ENCODE measurements at places on chromosomes 4 and X.
A peak's percentile ranks its signal among the peaks of the same experiment; 100 is the strongest.

GRCh38 chr4:138977524-138977923 lies 38.1 kb upstream of the NOCT start:
- DNase-seq: no peak

DNA sequence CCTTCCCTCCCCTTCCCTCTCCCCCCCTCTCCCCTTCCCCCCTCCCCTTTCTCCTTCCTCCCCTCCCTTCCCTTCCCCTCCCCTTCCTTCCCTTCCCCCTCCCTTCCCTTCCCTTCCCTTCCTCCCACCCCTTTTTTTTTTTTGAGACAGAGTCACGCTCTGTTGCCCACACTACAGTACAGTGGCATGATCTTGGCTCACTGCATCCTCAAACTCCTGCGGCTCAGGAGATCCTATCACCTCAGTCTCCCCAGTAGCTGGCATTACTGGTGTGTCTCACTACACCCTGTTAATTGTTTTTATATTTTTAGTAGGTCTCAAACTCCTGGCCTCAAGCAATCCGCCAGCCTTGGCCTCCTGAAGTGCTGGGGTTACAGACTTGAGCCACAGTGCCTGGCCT lies 66.6 kb downstream of the TBC1D9 start:
- DNase-seq: no peak

DNA sequence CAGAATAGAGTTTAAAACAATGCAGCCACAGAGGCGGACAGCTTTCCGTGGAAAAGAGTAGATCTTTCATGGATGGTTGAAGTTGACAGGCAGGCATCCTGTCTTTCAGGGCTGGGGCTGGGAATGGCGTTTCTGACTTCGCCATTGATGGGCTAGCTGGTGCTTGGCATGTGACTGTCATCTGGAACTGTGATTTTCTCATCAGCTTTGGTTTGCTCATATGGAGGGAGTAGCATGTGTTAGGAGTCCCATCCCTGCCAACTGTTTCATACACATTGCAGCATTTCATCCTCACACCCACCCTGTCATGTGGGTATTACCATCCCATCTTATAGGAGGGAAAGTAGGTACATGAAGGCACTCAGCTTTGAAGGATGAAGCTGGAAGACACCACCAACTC lies 49.2 kb upstream of the STX18 start:
- no peak for DNase-seq

- no peak for DNase-seq
These were observed 19.1 kb downstream of the VSIG4 start for GRCh38 chrX:66020631-66021334.

DNA sequence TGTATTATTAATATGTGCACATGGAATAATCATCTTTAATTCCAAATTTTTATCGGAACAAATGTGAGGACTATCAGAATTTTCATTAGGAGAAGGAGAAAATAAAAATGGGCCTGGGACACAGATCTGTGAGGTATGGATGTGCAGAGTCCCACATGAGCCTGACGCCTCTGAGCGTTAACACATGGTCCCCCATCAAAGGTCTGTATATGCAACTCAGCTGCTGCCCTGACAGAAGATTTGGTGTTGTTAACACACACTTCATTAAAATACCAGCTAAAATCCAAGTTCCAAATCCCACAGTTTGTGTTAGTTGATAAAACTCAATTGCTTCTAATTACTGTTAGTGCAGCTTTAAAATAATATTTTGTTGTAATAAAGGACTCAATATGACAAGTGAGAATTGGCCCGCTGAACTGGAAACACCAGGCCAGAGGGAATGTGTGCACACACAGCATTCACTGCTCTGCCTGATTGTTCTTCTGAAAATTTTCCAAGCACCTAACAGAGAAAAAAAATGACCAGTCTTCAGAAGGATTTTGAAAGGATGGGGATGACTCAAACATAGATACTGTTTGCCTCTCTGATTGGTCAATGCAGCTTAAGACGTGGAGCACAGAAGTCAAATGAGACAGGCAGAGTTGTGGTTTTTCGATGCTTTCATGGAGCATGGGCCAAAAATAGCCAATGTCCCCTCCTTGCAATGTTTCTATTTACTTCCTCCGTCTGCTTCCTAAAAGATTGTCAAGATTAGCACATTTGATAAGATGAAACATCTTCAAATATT lies 266.6 kb downstream of the NKX6-1 start:
- DNase-seq: no peak

DNA sequence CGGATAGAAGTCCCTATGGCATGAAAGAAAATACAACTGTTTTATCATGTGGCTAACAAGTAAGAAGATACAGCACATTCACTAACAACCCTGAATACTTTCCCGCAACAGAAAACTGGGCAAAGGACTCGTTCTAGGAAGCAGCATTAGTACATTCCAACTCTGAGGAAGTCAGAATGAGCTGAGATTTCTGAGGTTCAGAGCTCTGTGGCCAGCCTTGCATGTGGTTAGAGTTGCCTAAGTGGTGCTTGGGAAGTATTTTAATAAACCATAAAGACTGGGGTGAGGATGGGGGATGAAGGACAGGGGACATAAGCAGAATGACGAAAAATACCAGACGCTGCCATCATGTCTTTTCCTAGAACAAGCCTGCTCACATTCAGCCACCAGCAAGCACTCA lies 82.2 kb downstream of the EFHC2 start:
- DNase-seq: no peak

DNA sequence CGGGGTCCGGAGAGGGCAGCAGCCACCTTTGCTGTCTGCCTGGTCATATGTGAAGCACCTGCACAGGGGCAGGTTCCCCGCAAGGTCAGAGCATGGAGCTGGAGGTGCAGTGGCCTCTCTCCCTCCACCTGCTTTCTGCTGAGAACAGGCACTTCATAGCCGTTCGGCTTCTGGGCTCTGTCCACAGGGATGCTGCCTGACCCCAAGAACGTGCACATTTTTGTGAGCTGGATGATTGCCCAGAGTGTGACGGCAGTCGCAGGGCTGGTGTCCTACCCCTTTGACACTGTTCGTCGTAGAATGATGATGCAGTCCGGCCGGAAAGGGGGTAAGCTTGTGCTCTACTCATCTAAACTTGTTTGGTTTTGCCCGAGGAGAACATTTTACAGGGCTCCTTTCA lies 2.5 kb downstream of the SLC25A4 start:
- no peak for DNase-seq

DNA sequence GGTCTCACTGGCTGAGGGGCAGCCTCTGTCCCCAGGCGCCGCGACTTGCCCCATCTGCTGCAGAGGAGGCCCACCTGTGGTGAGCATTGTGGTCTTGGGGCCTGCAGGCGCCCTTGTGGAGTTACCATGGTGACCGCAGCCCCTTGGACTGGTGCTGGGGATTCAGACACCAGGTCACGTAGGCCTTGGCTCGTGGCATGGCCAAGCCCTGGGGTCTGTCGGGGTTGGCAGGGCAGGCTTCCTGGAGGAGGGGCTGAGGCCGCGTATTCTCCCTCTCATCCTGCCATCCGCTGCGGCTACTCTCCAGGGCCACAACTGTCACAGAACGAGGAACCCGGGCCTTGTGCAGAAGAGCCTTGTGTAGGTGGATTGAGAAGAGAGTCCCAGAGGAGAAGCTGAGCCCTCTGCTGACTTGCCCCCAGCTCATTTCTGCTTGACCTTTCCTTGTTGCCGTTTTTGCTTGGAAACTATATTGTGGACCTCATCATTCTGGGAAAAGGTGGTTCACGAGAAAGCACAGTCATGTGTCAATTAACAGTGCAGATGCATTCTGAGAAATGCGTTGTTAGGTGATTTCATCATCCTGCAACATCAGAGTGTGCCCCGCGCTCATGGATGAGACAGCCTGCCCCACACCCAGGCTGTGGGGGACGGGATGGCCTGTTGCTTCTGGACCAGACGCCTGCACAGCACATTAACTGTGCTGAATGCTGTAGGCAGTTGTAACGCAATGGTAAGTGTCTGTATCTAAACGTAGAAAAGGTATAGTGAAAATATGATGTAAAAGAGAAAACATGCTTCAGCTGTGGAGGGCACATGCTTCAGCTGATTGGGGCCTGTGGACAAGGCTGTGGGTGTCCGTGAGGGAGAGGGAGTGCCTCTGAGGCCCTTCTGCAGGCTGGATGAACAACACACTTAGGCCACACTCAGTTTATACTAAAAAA lies 38.5 kb downstream of the TRMT44 start:
- no peak for DNase-seq

GRCh38 chr4:73967866-73968265 lies 14.0 kb downstream of the PF4 start:
- DNase-seq: no peak

DNA sequence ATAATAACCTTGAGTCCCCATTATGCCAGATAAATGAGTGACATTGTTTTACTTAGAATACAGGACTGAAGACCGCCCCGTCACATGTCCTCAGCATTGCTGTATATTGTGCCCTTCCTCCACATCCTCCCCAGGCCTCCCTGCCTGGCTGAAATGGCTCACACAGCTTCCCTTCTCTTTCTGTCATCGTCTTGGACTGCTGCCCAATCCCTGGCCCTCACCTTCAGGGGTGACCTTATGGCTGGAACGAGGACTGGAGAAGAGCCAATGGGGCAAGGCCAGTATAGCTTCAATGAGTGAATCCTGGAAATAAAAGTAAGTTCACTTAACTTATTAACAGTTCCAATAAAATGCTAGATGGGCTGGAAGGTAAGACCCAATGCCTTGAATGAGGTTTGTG lies 2.7 kb downstream of the KCNE5 start:
- DNase-seq: no peak

- DNase-seq: no peak
These were observed 334 bp upstream of the POU4F2 start for GRCh38 chr4:146638333-146638785.

GRCh38 chrX:40085102-40085551 lies 12.6 kb downstream of the BCOR start:
- no peak for DNase-seq

- no peak for DNase-seq
These were observed 29.4 kb upstream of the NDP start for GRCh38 chrX:44002567-44002966.

DNA sequence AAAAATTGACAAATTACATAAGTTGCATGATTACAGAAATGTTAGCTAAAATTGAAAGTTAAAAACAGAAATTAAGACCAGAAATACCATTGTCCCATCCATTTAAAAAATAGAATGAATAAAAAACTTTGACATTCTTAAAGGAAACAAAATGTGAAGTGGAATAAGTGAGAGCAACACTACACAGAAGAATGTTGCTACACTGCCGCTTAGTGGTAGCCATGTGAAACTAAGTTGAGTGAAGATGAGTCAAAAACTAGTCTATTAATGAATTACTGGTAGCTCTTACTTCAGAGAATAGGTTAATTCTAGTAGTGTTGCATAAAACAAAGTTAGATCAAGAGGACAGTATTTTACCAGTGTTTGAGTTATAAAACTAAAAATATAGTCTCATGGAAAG lies 571.0 kb upstream of the KLHL4 start:
- DNase-seq: no peak

DNA sequence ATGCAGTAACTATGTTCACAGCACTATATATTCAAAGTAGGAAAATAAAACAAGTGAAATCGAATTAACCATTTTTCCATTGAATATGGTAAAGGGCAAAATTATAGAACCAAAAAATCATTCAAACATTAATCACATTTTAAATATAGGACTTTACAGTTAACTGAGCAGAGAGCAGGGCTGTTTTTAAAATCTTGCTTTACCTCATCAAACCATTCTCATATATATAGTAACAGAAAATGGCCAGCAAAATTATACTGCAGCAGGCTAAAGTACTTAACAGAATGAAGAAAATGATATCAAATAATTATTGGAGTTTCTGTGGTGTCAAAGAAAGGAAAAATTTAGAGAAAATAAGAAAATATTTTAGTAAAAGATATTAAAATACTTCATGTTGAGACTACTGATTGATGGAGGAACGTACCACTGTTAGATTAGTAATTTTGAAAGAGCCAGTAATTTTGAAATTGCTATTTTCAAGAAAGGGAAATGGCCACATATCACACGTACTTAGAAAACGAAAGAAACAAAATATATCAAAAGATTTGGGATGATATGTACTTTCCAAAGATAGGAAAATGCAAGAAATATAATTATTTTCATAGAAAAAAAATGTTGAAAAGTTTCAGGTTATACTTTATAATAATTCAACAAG lies 813.7 kb downstream of the DMD start:
- DNase-seq: no peak

GRCh38 chr4:72408568-72408967 lies 160.5 kb downstream of the ADAMTS3 start:
- no peak for DNase-seq

DNA sequence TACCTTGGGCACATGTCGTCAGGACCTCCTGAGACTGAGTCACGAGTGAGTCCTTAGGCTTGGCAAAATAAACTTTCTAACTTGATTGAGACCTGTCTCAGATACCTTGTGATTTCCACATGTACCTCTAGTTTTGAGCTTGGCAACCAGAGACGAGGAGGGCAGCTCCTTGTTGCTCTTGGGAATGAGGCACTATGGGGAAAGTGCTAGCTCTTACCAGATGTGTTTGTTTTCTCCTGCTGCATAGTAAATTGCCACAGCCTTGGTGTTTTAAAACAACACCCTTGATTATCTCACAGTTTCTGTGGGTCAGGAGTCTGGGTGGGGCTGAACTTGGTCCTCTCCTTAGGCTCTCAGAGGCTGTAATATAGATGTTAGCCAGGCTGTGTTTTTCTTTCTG lies 59.1 kb upstream of the MAML3 start:
- DNase-seq: no peak

GRCh38 chrX:64843224-64843623 lies 133.0 kb downstream of the ZC4H2 start:
- no peak for DNase-seq

GRCh38 chrX:21778236-21778635 lies 20.3 kb upstream of the SMPX start:
- no peak for DNase-seq

GRCh38 chr4:139214039-139214534 lies 37.1 kb upstream of the ELF2 start:
- DNase-seq: peak; percentile 86

DNA sequence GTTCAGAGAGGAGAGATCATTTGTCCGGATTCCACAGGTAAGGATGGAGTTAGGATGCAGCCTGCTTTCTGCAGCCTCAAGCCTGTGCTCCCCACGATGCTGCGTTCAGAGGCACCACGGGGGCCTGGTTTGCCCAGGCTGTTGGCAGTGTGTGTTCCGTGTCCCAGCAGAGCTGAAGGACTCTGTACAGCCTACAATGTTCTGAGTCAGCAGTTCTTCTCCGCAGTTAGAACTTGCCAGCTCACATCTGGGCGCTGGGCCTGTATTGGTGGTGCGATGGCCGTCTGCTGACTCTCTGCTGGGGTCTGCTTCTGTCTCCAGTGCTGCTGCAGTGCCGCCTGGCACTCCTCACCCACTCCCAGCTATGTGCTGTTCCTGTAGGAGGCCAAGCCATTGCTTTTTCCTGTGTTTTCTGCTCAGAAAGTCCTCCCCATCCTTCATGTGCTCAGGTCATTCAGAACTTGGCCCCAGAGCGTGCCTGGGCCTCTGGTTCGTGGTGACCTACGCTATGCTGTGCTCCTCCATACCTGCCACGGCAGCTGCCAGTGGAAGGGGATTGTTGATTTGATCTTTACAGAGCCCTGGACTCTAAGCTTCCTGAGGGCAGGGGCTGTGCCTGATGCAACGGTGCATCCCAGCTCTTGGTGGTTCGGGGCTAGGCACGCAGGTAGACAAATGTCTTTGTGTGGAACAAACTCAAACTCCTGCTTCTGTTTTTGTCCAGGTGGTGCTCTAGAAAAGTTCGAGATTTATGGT lies 42.6 kb upstream of the TADA2B start:
- no peak for DNase-seq
